ENCODE measurements at places on chromosomes 12 and 14.

GRCh38 chr14:97106166-97106565, 309.0 kb downstream of the VRK1 start:
- peak; percentile 90 for DNase-seq

DNA sequence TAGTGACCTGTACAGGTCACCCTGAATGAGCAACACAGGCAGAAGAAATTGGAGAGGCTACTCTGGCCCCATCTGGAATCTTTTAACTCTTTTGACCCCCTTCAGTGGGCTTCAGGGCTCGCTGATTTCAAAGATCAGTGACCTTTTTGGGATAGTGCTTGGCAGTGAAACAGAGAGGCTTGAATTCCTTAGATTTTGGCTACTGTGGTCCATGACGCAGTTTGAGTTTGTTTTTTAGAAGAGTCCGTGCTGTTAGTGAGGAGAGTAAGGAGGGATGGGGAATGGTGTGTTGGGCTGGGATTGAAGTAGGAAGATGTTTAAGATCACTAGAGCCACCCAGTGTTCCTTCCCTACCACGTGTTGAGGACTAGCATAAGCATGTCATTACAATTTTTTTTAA, 16.5 kb downstream of the TMEM30B start:
- no peak for DNase-seq

DNA sequence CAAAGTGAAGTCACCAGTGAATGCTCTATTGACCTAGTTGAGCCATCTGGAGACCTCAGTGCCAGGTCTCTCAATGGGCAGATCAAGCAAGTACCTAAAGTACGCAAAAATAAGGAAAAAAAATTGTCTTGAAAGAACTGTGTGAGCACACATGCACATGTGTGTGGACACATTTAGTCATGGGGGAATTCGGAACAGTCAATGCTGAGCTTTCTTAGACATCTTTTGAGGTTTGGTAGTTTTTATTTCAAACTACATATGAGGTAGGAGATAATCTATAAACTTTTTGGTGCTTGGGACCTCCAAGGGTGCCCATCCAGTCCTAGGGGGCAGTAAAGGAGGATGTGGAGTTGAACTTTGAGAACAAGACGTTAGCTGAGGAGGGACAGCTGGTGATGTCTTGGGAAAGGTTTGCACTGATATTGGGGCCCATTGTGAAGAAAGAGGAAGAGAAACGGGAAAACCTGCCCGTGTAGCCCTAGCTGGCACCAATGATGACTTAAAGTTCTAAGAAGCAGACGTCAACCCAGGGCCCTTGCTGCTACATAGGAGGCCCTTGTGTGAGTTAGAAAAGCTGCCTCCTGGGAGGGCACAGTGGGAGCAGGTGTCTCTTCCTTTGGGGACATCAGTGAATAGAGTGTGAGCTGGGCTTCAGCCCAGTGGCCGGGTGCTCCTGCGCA, 124.4 kb downstream of the NT5DC3 start:
- DNase-seq: no peak

GRCh38 chr14:100193417-100194357, 34.2 kb upstream of the DEGS2 start:
- DNase-seq: no peak

DNA sequence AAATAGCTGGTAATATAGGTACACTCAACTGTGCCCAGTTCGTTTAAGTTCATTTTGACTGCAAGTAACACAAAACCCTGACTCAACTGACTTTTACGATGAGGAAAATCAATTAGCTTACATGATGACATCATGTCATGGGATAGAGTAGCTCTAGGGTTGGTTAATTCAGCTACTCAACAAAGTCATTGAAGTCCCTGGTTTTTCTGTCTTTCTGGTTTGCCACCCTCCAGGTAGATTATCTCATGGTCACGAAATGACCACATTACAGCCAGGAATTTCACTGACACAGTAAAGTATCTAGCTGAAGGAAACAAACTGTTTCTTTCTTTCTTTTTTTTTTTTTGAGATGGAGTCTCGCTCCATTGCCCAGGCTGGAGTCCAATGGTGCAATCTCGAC, 68.5 kb upstream of the FUT8 start:
- DNase-seq: no peak

DNA sequence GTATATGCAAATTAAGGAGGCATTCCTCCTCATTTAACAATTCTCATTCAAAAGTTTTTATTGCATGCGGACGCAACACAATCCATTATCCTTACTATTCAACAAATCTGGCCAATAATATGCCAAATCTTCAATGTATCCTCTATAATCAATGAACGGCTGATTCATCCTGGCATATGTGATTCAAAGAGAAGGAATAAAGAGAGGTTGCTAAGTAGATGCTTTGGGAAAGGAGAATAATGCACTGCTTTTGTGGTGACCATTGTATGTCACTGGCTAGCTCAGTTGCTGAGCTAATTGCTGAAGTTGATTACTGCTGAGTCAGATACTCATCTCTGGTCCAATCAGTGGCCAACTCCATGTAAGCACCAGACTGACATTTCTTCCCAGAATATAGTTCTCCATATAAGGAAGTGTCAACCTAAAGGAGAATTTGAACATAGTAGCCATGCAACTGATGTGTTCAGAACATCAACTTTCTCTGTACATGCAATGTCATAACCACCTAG, 148.0 kb downstream of the PDZRN4 start:
- DNase-seq: no peak

DNA sequence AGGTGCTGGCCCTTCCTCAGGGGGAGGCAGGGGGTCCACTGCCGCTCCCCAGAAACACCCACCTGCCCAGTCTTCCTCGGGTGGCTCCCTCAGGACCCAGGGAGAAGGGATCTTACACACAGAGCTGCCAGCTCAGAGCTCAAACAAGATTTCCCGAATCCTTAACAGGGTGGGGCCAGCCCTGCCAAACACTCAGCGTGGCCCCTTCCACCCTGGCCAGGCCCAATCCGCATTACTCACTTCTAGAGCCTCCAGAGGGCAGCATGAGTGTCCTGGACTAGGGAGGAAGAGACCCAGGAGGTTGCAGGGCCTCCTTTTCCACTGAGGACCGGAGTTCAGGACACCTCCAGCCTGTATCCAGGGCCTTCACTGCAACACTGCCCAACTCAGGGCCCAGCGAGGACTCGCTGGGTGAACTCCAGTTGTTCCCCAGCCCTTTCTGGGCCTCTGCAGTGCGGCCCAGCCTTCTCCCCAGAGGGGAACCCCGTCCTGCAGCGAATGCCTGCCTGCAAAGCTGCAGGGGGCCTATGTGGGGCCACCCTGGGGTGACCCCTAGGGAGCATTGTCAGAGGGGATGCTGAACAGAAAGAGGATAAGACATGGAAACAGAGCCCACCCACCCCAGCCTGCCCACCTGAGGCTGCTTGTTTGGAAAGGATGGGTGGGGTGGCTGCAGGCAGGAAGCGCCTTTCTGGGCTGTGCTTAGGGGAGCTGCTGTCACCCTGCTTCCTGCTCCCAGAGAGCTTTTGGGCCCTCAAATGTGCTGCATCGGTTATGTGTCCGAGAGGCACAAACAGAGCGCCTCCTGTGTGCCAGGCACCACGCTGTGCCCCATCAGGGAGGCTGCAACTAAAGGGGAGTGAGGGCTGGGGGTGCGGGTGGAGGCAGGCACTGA, 43.8 kb downstream of the CCNK start:
- DNase-seq: no peak

GRCh38 chr12:27291862-27292261, 40.8 kb upstream of the BMAL2 start:
- no peak for DNase-seq
